ENCODE measurements at places on chromosomes 2 and 18.
A peak's percentile ranks its signal among the peaks of the same experiment; 100 is the strongest.

GRCh38 chr2:70946832-70947442 lies 11.2 kb downstream of the ATP6V1B1 start:
- peak; percentile 61 for DNase-seq

DNA sequence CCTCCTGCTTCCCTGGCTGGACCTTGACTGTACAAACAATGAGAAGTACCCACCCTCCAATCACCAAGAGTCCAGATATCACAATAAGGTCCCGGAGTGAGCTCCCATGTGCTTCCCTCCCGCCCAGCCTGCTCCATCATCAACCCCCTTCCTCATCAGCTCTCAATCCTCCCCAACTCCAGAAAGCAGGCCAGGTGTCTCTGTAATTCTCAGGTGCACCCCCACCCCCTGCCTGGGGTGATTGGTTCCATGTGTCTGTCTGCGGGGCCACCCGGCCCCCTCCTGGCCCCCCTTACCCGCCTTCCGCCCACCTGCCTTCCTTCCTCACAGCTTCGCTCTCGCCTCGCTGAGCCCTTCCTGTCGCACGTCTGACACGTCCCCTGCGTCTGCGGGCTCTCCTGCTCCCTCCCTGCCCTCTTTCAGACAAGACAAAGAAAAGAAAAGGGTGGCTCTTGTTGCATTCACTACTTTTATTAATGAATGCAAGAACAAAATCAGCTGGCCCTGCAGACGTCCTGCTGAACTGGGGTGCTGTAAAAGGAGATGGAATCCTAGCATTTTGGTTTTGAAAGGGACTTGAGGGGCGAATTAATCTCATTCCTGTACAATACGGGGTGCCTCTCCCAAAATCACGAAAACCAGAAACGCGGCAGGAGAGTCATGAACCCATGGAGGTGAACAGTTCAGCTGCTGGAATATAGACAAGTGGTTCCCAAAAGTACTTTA lies 26.5 kb upstream of the IGFBP2 start:
- DNase-seq: no peak

DNA sequence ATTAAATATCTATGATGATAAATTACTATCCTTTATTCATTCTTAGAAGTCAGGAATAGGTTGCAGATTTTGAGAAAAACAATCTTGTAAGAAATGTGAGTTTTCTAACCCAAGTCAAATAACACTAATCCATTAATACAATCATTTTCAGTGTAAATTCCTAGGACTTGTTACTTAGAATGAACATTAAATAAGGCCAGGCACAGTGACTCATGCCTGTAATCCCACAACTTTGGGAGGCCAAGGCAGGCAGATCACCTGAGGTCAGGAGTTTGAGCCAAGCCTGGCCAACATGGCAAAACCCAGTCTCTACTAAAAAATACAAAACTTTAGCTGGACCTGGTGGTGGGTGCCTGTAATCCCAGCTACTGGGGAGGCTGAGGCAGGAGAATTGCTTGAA lies 45.8 kb upstream of the CDKL4 start:
- no peak for DNase-seq

DNA sequence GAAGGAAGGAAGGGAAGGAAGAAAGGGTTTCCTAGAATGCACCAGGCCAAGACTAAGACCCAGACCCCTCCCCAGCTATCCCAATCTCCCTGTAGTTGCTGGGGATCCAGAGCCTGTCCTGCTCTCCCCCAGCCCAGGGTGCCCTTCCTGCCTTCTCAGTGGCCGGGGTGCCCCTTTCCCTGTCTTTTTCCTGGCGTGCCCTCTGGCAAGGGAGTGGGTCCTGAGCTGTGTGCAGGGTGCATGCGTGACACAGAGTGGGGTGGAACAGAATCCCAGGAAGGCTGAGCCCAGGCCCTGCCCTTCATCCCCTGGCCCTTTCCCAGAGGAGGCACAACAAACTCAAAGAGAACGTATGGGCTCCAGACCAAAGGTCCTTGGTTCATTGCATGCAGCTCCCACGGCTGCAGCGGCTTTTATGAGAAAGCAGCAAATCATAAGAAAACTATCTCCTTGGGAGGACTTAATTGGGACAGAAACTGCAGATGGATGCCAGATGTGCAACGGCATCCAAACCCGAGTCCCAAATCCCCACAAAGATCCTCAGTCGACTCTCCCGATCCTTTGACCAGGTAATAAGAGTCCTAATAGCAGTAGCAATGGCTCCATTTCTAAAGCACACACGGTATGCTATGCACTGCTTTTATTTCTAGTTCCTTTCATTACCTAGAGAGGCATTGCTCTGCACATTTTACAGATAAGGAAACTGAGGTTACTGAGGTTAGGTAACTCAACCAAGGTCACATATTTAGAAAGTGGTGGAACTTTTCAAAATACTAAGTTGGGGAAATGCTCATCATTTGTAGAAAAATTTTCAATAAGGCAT lies 12.7 kb upstream of the ARID5A start:
- no peak for DNase-seq

GRCh38 chr2:121088251-121089165 lies 196.5 kb downstream of the TFCP2L1 start:
- no peak for DNase-seq

DNA sequence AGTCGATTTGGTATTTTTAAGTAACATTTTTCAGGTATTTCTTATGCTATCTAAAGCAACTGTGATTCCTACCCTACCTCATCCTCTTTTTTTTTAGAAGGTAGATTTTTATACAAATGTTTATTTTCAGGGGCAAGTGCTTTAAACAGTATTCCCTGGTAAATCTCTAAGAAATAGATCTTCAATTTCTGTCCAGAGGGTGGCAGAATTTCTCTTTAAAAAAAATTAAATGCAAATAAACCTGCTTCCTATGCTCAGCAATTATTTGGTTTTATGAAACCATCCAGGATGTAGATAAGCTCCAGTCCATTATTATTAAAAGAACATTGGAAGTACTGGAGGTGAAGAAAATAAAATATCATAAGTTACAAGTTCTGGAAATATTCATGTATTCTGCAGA lies 191.9 kb downstream of the MYO3B start:
- peak; percentile 52 for DNase-seq

DNA sequence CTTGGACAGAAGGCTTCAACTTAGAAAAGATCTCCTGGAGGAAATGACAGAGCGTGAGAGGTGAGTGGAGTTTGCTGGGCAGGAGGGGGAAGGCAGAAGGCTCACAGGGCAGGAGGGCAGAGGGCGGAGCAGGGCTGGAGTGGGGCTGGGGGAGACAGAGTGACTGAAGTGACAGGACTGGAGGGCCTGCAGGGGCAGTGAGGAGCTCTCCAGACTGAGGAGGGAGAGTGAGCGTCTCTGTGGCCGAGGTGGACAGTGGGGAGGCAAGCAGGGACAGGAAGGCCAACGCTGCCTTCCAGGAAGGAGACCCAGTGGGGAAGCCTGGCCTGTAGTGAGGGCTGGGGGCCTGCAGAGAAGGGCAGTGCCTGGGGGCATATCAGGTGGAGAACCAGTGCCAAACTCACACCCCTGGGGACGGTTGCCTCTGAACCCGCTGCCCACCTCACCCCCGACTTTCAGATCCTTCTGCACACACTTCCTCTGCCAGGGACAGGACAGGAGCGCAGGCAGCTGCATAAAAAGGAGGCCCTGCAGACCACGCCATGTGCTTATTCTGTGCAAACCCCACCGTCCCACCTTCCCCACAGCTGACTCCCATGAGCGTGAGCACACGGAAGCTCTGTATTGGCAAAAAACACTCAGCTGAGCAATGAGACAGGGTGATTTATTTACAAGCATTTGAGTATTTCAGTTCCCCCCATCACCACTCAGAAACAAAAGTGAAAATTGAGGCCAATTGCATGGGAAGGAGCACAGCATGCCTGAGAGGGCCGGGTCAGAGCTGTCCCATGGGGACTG lies 244.3 kb downstream of the FAM210A start:
- DNase-seq: no peak

DNA sequence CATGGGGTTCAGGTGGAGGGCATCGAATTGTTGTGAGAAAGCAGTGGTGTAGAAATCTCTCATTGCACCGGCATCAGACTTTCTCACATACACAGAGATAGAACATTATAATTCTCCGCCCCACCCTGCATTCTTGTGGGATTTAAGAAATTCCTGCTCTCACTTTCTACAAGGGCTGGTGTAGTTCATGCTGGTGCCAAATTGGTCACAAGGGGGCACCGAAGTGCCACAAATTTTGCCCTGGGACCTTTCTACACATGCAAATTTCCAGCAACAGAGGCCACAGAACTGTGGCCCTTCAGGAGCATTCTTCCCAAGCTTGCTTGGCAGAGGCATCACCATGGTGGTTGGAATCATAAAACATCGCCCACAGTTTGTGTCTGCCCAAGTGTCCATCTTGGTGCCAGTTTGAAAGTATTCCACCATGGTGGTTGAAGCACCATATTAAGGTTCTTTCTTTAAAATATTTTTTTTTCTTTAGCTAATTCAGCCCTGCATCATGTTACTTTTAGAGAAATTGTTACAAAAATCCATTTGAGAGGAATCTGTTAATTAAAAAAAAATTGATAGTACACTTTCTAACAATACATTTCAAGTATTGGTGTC lies 521.2 kb upstream of the FANCL start:
- peak; percentile 70 for DNase-seq

DNA sequence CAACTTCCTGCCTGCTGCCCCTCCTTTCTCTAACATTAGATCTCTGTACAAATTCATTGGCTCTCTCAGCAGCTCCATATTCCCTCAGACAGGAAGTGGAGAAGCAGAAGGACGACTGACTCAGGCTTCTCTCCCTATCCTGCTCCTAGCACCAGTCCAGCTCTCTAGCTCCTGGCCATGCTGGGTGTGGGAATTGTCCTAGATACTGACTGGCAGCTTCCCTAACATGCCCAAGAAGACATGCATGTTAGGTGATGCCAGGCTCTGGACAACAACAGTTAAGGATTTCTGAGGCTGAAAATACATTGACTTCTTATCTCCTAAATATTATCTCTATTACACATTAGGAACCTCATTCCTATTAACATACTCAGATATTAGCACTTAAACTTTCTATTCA lies 292.9 kb downstream of the IKZF2 start:
- no peak for DNase-seq

DNA sequence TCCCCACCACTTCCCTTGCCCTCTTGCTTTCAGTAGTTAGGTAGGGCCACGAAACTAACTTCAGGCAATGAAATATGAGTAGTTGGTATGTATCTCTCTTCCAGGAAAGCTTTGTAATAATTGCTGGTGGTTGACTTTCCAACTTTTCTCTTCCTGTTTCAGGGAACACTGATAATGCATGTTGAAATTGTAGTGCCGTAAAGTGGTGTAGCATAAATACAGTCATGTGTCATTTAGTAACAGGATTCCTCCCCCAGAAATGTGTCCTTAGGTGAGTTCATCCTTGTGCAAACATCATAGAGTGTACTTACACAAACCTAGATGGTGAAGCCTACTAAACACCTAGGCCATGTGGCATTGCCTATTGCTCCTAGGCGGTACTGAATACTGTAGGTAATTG lies 429.2 kb downstream of the PID1 start:
- DNase-seq: no peak

DNA sequence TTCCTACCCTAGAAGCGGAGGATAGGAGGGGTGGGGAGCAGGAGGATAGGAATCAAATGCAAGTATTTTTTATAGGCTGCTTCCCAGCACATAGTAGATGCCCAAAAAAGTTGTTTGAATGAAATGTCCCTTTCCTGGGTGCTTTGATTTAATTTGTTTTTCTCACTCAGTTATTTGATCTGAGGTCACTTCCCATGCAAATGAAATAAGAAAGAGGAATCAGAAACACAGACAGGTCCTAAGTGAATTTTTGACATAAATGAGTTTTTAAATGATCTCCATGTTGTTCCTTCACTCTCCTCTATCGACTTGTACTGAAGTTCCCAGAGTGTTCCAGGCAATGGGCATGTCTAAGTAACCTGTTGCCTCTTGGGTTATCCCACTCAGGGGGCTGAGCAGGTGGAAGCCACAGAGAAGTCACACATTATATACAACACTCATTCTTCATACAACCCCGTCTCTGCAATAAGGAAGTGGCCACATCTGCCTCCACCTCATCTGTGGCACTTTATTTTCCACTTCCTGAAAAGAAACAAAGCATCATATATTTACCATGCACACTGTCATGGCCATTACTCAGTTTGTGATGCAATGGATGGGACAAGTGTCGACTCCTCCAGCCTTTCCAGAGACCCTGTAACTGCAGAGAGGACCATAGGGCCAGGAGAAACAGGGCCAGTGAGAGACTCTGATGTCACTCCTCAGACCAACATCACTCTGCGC lies 81.9 kb upstream of the ZNF397 start:
- DNase-seq: no peak

DNA sequence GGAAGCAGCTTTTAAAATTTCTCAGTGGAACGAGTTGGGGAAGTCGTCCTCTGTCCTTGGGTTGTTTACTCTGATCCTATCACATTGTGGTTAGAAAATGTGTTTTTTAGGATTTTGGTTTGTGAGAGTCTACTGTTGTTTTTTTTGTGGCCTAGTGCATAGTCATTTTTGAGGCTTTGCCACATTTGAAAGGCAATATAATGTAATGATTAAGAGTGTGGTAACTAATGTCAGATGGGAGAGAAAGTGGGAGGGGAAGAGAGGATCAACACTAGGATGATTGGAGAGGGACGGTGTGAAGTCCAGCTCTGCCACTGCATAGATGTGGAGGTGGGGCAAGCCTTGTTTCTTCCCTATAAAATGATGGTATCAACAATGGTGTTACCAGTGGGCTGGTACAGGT lies 8.5 kb downstream of the SP140L start:
- DNase-seq: no peak

- DNase-seq: peak; percentile 54
Observed at GRCh38 chr2:159290289-159290907, 3.9 kb upstream of the WDSUB1 start.

- DNase-seq: peak; percentile 31
Observed at GRCh38 chr2:223101340-223102039, 49.5 kb downstream of the KCNE4 start.

DNA sequence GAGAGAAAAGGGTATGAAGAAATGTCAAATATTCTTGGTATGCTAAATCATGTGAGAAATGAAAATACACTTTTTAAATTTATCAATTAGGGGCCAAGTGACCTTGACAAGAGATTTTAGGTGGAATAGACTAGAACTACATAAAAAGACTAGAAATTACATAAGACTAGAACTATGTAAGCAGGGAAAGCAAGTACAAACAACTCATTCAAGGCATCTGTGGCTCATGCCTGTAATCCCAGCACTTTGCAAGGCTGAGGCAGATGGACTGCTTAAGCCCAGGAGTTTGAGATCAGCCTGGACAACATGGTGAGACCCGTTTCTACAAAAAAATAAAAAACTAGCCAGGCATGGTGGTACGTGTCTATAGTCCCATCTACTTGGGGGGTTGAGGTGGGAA lies 20.3 kb downstream of the SF3B1 start:
- no peak for DNase-seq

GRCh38 chr2:148903294-148903693 lies 28.3 kb downstream of the KIF5C start:
- no peak for DNase-seq

DNA sequence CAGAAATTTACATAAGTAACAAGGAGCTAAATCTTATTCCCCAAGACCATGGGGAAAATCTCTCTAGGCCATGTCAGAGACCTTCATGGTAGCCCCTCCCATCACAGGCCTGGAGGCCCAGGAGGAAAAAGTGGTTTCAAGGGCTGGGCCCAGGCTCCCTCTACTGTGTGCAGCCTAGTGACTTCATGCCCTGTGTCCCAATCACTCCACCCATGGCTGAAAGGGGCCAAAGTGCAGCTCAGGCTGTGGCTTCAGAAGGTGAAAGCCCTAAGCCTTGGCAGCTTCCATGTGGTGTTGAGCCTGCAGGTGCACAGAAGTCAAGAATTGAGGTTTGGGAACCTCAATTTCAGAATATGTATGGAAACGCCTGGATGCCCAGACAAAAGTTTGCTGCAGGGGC lies 1612.7 kb upstream of the SLC39A10 start:
- no peak for DNase-seq

GRCh38 chr2:161412346-161412745 lies 3.8 kb upstream of the TBR1 start:
- no peak for DNase-seq

GRCh38 chr2:25324905-25325592 lies 16.7 kb downstream of the DNMT3A start:
- no peak for DNase-seq

All from hematopoietic multipotent progenitor cell treated with erythropoietin and hydrocortisone succinate and interleukin-3 and kit ligand, for 8 days (in vitro differentiated cells).